Mesothelial cell of epicardium (in vitro differentiated cells): ENCODE measurements at places on chromosomes 6 and 20. TPM values are rescaled to one million over a fixed set of nuclear protein-coding genes. Genes with fewer than 3 reads are reported as not detected.
A peak's percentile ranks its signal among the peaks of the same experiment; 100 is the strongest.

DNA sequence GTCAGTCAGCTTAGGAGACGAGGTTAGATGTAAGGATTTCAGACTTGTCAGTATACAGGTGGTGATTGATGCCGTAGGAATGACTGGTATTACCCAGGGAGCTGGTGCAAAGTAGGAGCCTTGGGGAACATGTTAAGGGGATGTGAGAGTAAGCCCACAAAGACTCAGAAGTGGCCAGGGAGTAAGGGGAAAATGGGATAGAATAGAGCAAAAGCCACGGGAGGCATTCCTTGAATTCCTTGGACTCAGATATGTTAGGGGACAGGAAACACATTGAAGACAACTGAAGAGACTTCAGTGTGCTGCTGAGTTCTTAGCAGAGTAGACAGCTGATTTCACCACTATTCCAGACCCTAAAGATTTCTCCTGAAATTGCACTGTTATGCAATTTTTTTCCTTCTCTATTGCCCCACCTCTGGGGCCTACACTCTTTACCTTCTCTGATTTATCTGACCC is 1.2 kb upstream of the ACAT2 start:
- H3K4me1 ChIP-seq, result peaks cover 25% of the 10 kb centered on the region
- peaks cover 23% of the 10 kb centered on the region for H3K36me3 ChIP-seq
- peak overlapping the region; percentile 93 for H3K4me3 ChIP-seq
- H3K27ac ChIP-seq, result peak overlapping the region; percentile 99

DNA sequence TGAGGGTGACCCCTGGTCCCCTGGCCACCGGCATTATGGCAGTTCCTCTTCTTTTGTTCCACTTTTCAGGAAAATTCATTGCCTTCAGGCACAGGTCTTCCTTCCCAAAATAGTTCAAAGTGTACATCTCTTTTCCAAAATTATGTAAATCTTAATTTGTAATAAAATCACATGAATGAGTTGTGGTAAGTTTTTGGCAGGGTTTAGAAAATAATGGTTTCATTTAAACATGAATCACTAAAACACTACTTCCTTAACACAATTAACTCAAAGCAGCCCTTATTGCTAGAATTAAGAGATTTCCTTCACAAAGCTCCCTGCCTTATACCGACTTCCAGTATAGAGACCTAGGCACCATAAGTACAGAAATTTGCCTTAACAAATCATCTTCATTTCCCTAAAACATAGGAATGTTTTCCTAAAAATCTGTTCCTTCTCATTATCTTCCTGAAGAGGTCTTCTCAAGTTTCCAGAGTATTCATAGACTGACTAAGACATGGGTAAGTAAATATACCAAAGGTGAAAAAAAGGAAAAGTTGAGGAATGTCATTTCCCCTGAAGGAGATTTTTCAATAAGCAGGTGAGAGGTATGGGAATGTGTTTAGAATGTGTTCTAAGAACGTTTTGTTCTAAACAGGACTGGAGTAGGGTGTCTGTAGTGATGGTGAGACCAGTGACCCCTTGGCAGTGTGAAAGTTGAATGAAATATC is 148.2 kb upstream of the CITED2 start:
- no peak for DNase-seq
- H3K27me3 ChIP-seq, result no peaks in the 10 kb centered on the region
- no peak overlapping the region for H3K27ac ChIP-seq
- no peak overlapping the region for H3K4me3 ChIP-seq

- no peak overlapping the region for H3K27ac ChIP-seq
- H3K36me3 ChIP-seq, result no peaks in the 10 kb centered on the region
- H3K4me1 ChIP-seq, result peaks cover 31% of the 10 kb centered on the region
- no peak for DNase-seq
- H3K27me3 ChIP-seq, result peaks cover 19% of the 10 kb centered on the region
- H3K4me3 ChIP-seq, result no peak overlapping the region
Measured at GRCh38 chr6:160252073-160252813, 6.4 kb downstream of the SLC22A2 start.

DNA sequence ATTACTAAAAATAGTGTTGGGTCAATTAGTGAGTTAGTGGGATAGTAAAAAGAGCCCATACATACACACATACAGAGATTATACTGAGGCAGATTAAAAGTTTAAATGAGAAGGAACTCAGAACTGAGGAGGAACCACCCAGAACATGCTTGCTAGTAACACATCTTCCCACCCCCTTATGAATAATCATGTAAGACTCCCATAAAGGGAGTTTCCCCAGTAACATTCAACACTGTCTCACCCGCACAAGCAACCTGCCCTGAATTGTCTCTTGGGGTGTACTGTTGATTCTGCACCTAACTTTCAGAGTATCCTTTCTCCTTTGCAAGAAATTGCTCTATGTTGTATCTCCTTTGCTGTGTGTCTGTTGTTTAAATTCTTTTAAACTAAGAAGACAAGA is 11.1 kb upstream of the HLA-DQB2 start:
- H3K36me3 ChIP-seq, result no peaks in the 10 kb centered on the region
- no peak overlapping the region for H3K4me3 ChIP-seq
- H3K27me3 ChIP-seq, result peaks cover 70% of the 10 kb centered on the region
- no peak overlapping the region for H3K27ac ChIP-seq
- DNase-seq, result no peak
- no peaks in the 10 kb centered on the region for H3K4me1 ChIP-seq

DNA sequence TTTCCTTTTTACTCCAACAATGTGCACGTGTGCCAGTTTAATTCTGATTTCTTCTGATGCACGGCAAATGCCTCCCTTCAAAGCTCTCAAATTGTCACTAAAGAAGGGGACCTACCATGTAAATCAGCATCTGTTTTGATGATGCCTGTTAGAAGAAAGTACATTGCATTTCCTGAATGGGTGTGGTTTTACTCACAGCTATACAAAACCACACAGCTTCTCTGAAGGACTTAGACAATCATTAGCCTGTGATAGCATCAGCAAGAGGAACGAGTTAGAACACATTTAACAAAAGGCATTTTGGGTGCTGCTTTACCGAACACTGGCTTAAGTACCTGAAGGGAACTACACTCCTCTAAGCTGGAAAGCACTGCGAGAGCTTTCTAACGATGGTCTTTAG is 109.4 kb downstream of the ATXN1 start:
- H3K27me3 ChIP-seq, result no peaks in the 10 kb centered on the region
- H3K4me1 ChIP-seq, result no peaks in the 10 kb centered on the region
- no peak for DNase-seq
- no peak overlapping the region for H3K27ac ChIP-seq

Gene SMPDL3A
- 55.2 to 58.9 TPM (median 57.3 TPM) in 3 replicates for total RNA-seq

Gene LPA
- 0.93 to 2.0 TPM (median 1.3 TPM) in 3 replicates for total RNA-seq

Gene FAM184A
- 3.7 to 4.3 TPM (median 4.1 TPM) in 3 replicates for total RNA-seq
